ENCODE measurements at places on chromosomes 16 and 17.
A peak's percentile ranks its signal among the peaks of the same experiment; 100 is the strongest.

DNA sequence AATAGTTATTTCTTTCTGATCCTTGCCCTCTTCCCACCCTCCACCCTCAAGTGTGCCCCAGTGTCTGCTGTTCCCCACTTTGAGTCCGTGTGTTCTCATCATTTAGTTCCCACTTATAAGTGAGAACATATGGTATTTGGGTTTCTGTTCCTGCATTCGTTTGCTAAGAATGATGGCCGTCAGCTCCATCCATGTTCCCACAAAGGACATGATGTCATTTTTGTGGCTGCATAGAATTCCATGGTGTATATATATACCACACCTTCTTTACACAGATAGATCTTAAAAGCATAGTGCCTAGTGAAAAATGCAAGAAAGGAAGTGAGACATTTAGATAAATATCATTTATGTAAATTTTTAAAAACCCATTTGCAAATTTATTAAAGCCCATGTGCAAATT, 33.1 kb downstream of the HS3ST2 start:
- DNase-seq: no peak

DNA sequence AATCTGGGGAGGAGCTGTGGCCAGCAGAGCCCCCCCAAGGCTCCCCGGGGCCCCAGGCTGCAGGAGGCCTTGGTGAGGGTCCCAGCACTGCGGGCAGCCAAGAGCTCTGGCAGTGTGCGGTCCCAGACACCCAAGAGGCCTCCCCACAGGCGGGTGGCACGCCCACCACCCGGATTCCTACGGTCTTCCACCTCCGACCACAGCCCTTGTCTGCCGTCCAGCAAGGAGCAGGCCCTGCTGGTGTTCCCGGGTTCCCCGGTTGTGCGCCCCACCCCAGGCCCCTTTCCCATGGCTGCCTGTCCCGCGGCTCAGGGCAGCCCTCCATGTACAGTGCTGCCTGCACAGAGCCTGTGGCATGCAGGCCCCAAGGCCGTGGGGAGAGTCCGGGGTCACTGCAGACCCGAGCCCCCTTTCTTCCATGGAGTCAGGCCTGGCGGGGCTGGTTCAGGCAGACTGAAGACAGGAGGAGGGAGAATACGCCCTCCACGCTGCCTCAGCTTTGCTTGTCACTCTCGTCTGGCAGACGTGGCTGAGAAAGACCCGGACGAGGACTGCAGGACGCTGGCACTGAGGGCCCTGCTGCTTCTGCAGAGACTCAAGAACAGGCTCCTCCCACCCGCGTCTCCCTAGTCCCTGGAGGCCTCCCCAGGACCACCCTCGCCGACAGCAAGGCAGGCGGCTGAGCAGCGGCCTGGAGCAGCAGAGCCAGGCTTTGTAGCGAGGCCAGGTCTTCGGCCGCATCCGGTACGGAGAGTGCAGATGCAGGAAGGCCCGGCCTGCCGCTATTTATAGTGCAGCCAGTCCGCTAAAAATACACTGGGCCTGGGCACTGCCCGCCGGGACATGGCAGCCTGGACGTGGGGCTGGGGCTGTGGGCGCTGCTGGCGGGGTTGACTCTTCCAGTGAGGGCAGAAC, 16.4 kb downstream of the TELO2 start:
- DNase-seq: no peak

DNA sequence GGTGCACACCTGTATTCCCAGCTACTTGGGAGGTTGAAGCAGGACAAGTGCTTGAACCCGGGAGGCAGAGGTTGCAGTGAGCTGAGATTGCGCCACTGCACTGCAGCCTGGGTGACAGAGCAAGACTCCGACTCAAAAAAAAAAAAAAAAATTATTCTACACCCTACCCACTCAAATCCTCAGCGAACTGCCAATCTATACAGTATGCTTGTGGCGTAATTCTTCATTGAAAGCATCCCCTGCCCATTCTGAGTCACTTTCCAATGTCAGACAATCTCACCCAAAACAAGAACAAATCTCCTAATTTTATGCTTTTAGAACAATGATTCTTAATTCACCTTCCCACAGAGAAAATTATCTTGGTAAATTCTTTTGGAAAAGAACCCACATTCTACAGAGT, 12.0 kb downstream of the AMFR start:
- DNase-seq: no peak

DNA sequence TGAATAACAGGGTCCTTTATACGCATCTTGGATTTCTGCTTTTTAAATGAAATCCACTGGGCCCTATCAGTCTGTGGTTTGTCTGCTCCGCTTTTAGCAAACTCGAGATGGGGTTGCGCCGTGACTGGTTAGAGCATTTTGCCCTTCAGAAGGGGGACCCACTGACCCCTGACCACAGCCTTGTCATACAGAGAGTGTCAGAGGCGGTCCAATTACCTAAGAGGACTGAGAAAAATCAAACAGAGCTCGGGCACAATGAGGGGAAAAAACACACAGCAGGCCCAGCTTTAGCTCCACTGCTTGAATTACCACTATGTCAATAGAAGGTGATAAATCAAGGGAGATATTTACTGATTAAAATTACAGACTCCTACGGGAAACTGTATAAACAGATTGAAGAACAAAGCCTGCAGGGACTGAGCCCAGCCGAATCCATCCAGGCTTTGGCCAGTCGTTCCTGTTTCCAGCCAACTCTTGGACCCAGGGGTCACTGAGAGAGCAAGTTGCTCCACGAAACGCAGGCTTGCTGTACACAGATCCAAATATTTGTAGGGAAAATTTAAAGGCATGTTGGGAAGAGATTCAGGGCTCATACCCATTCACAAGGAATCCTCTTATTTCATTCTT, 131.9 kb upstream of the ZFHX3 start:
- DNase-seq: peak; percentile 57

DNA sequence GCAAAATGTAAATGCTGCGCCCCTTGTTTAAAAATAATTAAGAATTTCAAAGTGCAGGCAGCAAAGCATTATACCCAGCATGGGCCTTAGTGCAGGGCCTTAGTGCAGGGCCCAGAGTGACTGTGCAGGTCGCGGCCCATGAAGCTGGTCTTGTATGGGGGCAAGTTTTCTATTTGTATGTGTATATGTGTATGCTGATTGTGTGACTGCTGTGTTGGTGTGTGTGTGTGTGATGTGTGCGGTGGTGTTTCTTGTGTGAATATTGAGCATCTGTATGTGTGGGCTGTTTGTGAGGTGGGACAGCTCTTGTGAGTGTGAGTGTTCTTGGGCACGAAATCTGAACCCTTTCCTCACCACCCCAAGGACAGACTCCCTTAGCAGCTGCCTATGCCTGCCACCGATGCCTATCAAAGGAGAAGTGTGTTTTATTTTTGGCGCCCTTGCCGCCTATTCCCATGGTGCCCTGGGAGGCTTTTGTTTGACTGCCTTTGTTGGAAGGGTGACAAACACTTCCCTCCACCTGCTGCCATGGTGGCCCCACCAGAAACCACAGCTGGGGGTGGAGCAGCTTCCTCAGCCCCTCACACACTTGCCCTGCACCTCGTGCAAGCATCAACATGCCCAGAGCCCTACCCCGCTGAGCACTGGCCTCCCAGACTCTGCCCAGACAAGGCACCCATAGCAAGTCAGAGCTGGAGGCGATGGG, 18.0 kb downstream of the CCR7 start:
- DNase-seq: peak; percentile 97

GRCh38 chr16:75379911-75380847, 53.1 kb downstream of the CFDP1 start:
- DNase-seq: no peak

GRCh38 chr17:39208893-39209292, 8.8 kb downstream of the RPL19 start:
- DNase-seq: peak; percentile 77

DNA sequence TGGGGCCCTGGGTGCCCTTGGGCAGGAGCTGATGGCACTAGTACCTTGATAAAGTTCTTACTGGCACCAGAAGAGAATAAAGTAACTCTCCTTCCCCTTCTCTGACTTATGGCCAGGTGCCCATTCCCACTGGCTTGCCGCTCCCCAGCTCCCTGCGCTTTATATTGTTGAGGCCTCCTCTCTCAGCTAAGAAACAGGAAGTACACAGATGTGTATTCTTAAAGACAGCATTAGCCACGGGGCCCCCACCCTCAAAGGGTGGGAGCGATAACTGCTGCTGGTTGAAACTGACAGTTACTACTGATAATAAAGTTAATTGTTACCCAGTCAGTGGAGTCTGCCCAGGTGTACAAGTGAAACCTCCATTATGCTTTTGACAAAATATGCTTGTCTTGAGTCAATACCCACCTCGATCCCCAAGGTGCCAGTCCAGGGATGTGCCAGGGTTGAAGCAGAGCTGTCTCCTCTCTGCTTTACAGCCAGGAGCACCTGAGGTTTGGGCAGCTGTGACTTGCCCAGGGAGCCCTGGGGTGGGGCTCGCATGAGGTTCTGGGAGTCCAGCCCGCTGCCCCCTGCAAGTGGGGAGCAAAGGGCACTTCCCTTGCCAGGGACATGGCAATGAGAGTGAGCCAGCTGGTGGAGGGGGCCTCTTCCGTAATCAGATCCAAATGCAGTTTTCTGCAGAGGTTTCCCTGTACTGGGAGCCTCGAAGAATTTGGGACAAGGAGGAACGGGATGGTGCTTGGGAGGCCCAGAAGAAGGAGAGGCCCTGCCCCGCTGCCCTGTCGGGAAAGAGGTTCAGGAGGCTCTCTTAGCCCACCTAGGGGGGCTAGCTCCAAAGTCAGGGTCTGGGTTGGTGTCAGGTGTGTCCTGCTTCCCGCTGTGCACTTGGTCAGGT, 5.4 kb upstream of the CLDN9 start:
- DNase-seq: no peak

DNA sequence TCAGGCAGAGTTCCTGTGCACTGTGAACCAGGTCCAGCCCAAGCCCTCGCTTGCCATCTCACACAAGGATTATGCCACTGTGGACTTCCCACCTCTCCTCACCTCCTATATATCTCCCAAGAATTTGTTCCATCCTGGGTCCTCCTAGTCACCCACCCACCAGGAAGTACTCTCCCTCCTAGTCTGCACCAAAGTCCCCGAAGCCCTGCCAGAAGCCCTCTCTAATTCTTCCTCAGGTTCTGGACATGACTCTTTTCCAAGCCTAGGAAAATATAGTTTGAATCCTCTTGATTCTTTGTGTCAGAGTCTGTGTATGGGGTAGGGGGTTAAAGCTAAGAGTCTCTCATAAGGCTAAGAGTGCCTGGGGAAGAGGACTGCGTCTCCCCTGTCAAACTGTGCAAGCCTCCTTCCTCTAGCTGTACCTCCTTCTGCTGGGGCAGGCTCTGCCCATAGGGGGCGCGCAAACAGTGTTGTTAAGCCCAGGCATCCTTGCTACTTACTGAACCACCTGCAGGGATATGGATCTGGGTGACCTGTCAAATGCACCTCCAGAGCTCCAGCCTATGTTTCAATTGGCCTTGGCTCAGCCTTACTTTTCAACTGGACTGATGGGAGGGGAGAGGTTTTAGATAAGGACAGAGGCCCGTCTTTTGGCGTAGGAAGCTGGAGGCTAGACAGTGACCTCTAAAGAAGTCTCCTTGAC, 16.6 kb upstream of the DLX4 start:
- DNase-seq: peak; percentile 71

DNA sequence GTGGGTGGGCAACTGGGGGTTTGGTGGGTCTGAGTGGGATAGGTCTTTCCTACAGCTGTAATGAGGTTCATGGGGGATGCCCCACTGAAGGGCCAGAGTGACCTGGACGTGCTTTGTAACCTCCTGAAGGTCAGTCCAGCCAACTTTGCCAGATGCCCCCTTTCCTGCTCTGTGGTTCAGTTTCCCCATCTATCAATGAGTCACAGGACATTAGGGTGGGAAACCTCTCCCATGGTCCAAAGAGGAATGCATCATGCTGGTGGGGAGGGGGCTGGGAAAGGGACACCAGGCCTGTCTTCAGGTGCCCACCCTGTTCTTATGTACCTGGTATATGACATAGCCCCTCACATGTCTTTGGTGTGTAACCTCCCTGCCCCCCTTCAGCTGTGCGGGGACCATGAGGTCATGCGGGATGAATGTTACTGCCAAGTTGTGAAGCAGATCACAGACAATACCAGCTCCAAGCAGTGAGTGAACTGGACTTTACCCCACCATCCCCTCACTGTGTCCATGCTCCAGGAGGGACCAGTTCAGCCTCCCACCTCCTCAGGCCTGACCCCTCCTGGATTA, 24.0 kb upstream of the ALKBH5 start:
- no peak for DNase-seq

GRCh38 chr17:67369676-67370075, 3.3 kb upstream of the PSMD12 start:
- no peak for DNase-seq

DNA sequence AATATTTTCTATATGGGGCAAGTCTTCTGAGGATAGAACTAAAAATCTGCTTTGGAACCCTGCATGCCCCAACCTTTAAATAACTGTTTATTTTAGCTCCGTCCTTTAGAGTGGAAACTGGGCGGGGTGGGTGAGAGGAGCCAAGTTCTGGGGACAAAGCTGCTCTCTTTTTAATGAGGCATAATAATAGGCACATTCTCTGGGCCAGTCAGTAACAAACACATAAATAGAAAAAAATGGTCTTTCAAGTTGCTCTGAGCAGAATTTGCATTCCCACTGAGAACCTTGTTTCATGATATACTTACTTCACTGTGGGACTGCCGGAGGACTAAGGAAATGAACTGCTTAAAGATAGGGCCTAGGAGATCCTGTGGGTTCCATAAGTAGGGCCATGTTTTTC, 51.5 kb downstream of the KNOP1 start:
- peak; percentile 23 for DNase-seq

- no peak for DNase-seq
These were observed 27.6 kb upstream of the C1QTNF8 start for GRCh38 chr16:1123525-1124230.

- DNase-seq: no peak
These were observed 13.3 kb upstream of the C1QL1 start for GRCh38 chr17:44981221-44981968.

GRCh38 chr16:78199325-78200022, 100.0 kb downstream of the WWOX start:
- no peak for DNase-seq

DNA sequence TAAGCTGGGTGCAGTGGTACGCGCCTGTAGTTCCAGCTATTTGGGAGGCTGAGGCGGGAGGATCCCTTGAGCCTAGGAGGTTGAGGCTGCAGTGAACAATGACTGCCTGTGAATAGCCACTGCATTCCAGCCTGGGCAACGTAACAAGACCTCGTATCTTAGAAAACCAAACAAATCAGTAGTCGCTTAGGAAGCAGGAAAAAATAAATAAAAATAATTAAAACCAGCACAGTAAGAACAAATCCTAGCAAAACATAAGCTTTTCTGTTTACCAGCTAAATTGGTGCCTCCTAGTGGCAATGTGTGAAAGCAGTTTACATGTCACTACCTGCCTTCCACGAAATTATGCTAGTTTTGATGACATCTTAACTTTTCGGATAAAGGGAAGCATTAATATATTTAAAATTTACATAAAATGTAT, 1.3 kb downstream of the ARMC5 start:
- no peak for DNase-seq

GRCh38 chr17:5825717-5826330, 241.5 kb upstream of the NLRP1 start:
- no peak for DNase-seq

GRCh38 chr17:44558710-44559633, 1.7 kb downstream of the FZD2 start:
- DNase-seq: no peak

Data from COR-L47 (cell line).